ENCODE measurements at places on chromosomes 2 and 18.

GRCh38 chr2:238875471-238876231, 27.8 kb downstream of the TWIST2 start:
- DNase-seq, result no peak
- H3K27me3 ChIP-seq, result peaks cover 65% of the 10 kb centered on the region
- no peaks in the 10 kb centered on the region for H3K36me3 ChIP-seq
- peak overlapping the region; percentile 2 for H3K4me3 ChIP-seq
- H3K4me1 ChIP-seq, result no peaks in the 10 kb centered on the region
- no peak overlapping the region for H3K27ac ChIP-seq

DNA sequence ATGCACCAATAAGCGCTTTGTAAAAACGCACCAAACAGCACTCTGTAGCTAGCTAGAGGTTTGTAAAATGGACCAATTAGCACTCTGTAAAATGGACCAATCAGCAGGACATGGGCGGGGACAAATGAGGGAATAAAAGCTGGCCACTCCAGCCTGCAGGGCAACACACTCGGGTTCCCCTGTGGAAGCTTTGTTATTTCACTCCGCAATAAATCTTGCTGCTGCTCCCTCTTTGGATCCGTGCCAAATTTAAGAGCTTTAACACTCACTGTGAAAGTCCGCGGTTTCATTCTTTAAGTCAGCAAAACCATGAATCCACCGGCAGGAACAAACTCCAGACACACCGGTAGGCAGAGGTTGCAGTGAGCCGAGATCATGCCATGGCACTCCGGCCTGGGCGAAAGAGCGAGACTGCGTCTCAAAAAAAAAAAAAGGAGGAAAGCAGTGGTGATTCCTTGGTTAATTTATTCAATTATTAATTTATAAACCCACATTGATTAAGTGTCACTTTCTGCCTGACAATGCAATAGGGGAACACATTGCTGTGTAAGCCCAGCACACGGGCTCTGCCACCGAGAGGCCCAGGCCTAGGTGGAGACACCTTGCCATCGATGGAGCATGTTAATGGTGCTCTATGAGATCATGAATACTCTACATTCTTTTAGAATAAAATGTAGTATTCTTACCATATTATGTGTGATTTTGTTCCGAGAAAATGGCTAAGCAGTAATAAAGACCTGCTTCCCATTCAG, 687.6 kb upstream of the HS6ST1 start:
- H3K4me3 ChIP-seq, result no peak overlapping the region
- H3K4me1 ChIP-seq, result no peaks in the 10 kb centered on the region
- H3K36me3 ChIP-seq, result no peaks in the 10 kb centered on the region
- no peak overlapping the region for H3K27ac ChIP-seq
- DNase-seq, result no peak
- peaks cover 40% of the 10 kb centered on the region for H3K27me3 ChIP-seq

- peak; percentile 14 for DNase-seq
- no peak overlapping the region for H3K4me3 ChIP-seq
- peaks cover 51% of the 10 kb centered on the region for H3K27me3 ChIP-seq
- H3K27ac ChIP-seq, result no peak overlapping the region
Observed at GRCh38 chr2:16525265-16525887, 140.3 kb downstream of the CYRIA start.

DNA sequence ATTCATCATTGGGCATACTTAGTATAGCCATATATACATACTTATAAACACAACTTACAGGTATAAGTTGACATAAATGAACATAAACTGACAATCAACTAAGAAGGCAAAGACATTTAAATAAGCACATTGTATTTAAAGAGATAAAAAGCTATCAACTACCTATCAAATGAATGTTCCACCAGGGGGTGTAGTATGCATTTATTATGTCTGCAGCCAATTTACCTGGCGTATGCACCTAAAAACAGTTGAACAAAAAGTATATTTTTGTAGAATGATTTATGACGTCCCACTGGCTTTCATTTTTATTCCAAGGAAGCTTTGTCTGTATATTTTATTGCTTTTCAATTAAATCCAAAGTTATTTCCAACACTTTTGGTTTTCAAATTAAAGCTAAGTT, 323.5 kb downstream of the AFF3 start:
- H3K36me3 ChIP-seq, result peaks cover 3% of the 10 kb centered on the region
- peaks cover 9% of the 10 kb centered on the region for H3K4me1 ChIP-seq

- H3K36me3 ChIP-seq, result peaks cover 28% of the 10 kb centered on the region
- no peak overlapping the region for H3K27ac ChIP-seq
- H3K4me3 ChIP-seq, result no peak overlapping the region
- peaks cover 39% of the 10 kb centered on the region for H3K4me1 ChIP-seq
- no peaks in the 10 kb centered on the region for H3K27me3 ChIP-seq
Observed at GRCh38 chr18:77093067-77093430, 39.5 kb downstream of the MBP start.

GRCh38 chr2:119478978-119479295, 45.3 kb downstream of the SCTR start:
- H3K4me1 ChIP-seq, result peaks cover 35% of the 10 kb centered on the region
- H3K27me3 ChIP-seq, result no peaks in the 10 kb centered on the region
- no peak overlapping the region for H3K27ac ChIP-seq
- H3K4me3 ChIP-seq, result no peak overlapping the region
- DNase-seq, result no peak
- H3K36me3 ChIP-seq, result no peaks in the 10 kb centered on the region

DNA sequence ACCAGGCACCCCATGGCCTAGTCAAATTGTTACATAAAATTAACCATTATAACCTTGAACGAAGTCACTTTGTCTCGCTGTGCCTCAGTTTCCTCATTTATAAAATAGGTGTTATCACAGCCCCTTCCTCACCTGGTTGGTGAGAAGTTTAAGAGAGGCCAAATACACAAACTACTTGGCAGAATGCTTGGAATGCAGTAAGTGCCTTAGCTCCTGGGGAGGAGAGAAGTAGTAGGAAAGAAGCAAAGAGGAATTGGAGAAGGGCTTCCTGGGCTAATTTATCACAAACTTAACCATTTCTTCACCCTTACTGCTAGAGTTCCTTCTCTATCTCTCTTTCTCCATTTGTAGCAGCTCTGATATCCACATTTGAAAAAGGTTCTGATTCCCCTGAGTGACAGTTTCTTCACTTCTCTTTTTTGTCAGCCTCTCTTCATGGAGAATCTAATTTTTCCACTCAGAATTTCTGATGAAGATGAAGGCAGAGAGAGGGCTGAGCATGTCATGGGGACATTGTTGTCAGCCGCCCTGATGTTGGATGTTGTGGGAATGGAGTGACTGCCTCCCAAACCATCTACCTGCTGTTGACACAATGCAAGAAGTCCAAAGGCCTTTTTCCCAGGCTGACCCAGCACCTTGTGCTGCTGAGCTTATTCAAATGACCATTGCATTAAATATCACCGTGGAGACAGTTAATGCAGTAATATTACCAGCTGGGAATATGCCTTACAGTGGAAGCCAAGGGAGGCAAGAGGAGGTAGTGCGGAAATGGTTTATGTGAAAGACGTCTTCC, 60.4 kb downstream of the BOD1L2 start:
- peaks cover 7% of the 10 kb centered on the region for H3K4me1 ChIP-seq
- no peak overlapping the region for H3K4me3 ChIP-seq
- peaks cover 23% of the 10 kb centered on the region for H3K27me3 ChIP-seq
- DNase-seq, result no peak
- no peak overlapping the region for H3K27ac ChIP-seq

- peak; percentile 41 for DNase-seq
- no peak overlapping the region for H3K4me3 ChIP-seq
- H3K27me3 ChIP-seq, result no peaks in the 10 kb centered on the region
Observed at GRCh38 chr2:196101325-196101991, 32.8 kb upstream of the DNAH7 start.

GRCh38 chr2:39218391-39218790, 25.4 kb downstream of the CDKL4 start:
- H3K4me1 ChIP-seq, result no peaks in the 10 kb centered on the region
- DNase-seq, result no peak
- no peaks in the 10 kb centered on the region for H3K27me3 ChIP-seq
- no peak overlapping the region for H3K27ac ChIP-seq
- H3K36me3 ChIP-seq, result peaks cover 8% of the 10 kb centered on the region

DNA sequence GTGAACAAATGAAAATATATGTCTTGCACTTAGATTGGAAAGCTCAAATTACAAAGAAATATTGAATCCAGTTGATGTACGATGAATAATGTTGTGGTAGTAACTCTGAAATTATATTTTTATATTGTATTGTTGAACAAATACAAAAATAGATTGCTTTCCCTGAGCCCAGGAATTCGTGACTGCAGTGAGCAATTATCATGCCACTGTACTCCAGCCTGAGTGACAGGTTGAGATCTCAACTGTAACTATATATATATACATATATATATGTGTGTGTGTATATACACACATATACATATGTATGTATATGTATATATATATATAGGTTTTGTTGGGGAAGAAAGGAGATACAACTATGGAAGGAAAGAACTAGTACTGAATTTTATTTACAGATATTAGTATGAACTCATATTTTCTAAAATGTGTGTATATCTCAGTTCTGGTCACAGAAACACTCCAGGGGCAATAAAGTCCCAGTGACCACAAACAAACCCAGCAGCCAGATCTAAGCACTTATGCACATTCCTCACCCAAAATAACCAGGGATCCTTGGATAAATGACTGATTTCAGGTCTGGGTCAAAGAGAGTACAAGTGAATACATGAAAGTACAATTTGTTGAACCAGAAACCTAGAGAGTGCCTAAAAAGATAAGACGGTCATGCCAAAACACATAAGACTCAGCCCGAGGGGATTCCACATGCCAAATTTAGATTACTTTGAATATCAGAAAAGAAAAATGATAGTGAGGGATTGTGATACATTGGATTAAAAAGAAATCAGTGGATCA, 146.3 kb downstream of the TMX3 start:
- H3K4me1 ChIP-seq, result no peaks in the 10 kb centered on the region
- H3K27ac ChIP-seq, result no peak overlapping the region
- H3K36me3 ChIP-seq, result no peaks in the 10 kb centered on the region
- no peak for DNase-seq
- no peaks in the 10 kb centered on the region for H3K27me3 ChIP-seq

- H3K27me3 ChIP-seq, result no peaks in the 10 kb centered on the region
- H3K36me3 ChIP-seq, result no peaks in the 10 kb centered on the region
- no peak overlapping the region for H3K4me3 ChIP-seq
- H3K4me1 ChIP-seq, result peaks cover 12% of the 10 kb centered on the region
Observed at GRCh38 chr2:236661061-236661761, 91.6 kb downstream of the ACKR3 start.

DNA sequence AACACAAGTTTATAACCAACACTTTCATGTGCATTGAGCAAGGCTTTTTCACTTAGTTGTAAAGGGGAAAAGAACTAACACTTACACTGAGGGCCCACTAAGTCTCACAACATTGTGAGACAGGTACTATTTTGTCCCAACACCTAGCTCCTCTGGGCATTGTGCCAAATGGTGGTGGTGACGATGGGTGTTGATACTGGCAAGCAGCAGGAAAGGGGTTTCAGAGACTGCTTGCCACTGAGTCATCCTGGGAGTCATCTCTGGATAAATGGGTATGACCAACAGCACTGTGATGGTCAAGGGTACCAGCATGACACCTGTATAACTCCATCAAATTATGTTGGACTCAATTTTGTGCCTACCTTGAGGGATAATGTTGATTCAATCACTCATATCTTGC, 138.8 kb upstream of the ITGA6 start:
- H3K36me3 ChIP-seq, result no peaks in the 10 kb centered on the region
- no peak overlapping the region for H3K4me3 ChIP-seq
- no peak overlapping the region for H3K27ac ChIP-seq
